ENCODE measurements at places on chromosomes 2 and 18.
A peak's percentile ranks its signal among the peaks of the same experiment; 100 is the strongest.

GRCh38 chr2:201257381-201257955, 2.9 kb upstream of the CASP8 start:
- DNase-seq: no peak

DNA sequence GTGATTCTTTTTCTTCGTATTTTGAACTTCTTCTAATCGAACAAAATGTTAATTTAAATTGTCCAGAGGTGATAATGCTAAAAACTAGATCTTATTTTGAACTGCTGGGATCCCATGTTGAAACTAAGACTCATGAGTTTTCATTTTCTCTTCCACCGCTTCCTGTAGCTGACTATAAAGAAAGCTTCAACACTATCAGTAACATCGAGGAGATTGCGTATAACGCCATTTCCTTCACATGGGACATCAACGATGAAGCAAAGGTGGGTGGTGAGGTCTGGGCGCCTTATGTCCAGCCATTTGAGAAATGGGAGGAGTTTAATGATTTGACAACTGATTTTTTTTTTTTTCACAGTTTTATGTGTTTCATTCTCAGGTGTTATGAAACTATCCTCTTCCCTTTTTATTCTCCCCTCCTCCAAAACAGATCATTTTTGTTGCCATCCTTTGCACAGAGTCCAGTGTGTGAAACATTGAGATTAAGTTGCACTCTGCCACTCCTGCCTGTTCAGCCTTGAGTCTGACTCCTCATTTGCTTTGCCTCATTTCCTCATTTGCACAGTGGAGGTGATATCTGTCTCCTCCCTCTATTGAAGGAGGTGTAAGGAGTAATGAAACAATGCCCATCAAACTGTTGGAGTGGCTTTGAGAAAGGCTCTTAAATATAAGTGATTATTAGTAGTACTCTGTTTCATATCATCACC, 13.8 kb downstream of the GRHL1 start:
- no peak for DNase-seq

GRCh38 chr2:136059036-136059472, 58.9 kb downstream of the CXCR4 start:
- DNase-seq: no peak

DNA sequence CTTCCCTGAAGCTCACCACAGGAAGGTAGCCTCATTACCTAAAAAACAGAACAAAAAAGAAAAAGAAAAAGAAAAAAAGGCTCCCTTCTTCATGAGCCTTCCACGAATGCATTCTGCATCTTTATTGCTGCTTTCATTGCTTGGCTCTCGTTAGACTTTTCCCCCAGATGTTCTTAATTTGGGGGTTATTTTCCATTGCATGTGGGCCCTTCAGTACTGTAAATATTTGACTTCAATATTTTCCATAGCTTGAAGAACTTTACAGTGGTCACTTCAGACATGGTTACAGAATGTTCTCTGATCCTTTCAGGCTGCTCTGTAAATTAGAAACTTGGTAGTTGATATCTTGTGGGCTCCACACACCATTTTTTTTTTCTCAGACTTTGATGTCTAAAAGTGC, 65.6 kb upstream of the COPS8 start:
- DNase-seq: no peak

DNA sequence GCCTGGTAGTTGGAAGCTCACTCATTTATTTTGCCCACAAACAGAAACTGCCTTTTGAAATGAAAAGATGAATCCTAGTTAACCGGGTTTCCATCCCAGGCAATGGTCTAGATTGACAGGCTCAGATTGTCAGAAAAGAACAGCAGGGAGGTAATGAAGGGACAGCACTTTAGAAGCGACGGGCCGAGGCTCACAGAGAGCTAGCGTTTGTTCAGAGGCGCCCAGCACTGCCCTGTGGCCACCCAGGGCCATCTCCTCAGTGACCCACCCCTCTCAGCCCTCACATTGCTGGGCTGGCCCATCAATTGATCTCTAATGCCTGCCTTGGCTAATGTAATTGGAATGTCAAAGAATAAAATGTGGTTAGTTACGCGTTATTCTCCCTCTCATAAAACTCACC, 304.8 kb downstream of the CDCA7 start:
- no peak for DNase-seq

- DNase-seq: no peak
Observed at GRCh38 chr2:207357216-207357615, 172.5 kb upstream of the CREB1 start.

DNA sequence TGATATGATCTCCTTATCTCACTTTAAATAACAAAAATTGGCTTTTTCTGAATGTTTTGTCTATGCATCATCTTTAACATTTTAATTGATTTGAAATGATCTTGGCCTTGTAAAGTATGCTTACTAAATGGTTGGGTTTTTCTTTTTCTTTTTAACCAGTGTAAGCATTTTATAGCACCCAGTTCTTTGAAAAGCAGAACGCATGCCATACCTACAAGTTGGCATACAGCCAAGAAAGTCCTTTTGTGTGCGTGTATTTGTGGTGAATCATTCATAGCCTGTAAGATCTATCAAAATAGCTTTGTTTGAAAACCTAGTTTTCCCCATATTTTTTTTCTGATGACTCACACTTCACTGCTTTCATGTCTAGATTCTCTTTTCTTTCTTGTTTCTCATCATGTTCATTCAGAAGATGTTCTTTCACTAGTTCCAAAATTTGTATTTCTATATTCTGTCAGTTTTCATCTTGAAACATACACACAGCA, 4.1 kb upstream of the VRK2 start:
- DNase-seq: peak; percentile 95

DNA sequence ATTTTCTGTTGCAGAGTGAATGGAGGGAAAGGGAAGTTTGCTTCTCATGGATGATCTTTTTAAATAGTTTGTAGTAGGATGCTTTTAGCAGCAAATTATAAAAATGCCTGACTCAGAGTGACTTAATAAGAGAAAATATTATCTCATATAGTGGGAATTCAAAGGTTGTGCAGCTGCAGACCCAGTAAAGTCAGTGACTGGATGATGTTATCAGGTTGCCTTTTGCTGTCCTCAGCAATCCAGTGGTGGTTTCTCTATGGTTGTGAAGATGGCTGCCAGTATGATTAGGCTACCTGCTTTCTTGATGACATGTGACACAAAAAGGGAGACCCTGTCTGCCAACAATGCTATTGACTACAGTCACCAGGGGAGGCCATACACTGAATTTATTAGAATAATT, 184.8 kb downstream of the DIS3L2 start:
- no peak for DNase-seq

DNA sequence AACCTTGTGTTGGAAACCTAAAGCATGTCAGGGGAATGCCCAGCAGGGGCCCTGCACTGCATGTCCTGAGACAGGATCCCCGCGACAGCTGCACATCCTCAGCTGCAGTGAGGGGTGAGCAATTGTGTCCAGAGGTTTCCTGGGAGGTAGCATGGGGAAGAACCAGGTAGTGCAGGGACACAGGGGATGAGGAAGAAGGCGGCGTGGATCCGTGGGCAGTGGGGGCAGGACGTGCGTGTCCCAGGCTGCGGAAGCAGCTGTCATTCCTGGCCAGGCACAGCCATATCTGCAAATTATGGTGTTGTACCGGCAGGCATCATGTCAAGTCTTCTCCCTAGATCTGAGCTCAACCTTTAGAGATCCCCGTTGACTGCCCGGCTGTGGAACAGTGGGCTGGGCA, 238.2 kb upstream of the MYT1L start:
- no peak for DNase-seq

DNA sequence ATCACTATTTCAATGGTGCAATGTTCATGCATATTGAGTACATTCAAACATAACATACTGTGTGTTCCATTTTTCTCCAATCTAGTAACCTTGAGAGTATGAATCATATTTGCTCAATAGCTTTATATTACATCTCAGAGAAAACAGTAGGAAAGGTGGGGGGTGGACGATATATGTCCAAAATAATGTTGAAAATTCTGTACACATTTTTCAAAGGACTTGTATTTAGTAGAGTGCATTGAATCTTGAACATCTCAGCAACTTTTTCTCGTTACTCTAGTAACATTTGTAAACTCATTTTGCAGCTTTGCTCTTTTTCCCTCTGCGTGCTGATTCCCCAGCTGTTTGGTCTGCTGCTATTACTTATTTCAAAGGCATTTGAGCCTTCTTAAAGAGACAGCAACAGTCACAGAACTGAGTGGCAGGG, 1487.0 kb downstream of the LRP1B start:
- DNase-seq: no peak

- no peak for DNase-seq
Observed at GRCh38 chr2:209239585-209239938, 184.3 kb upstream of the MAP2 start.

GRCh38 chr2:225999692-226000091, 600.2 kb downstream of the NYAP2 start:
- no peak for DNase-seq

- DNase-seq: no peak
Observed at GRCh38 chr18:8747440-8747937, 42.1 kb downstream of the MTCL1 start.

DNA sequence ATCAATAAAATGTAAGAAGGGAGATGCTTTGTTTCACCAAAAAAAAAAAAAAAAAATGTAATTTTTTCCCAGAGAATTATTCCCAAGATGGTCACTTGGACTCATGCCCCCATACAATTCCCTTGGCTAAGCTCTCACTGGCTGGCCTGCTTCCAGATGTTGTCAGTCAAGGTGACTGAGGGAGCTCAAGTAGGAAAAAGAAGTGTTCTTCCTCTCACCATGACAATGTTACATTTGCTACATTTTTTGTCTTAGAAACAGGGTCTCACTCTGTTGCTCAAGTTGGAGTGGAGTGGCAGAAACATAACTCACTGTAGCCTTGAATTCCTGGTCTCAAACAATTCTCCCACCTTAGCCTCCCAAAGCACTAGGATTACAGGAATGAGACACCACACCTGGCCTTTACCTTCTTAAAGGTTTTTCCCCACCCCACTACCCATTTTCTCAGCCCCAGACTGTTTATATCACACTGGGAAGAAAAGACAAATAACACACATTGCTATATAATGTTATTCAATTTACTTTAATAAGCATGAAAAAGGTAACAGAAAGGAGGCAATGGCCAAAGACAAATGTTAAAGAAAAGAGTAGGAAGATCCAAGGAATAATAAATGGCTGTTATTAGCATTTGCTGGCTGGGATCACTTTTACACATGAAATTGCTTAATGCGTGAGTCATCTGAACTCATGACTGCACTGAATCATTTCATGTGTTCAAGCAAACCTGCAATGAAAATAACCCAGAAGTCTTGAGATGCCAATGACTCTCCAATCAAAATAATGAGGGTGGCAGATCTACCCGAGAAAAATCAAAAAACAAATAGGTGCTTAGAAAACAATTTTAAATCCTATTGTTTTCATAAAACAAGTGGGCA, 45.2 kb downstream of the ACVR1 start:
- peak; percentile 52 for DNase-seq

GRCh38 chr2:172087780-172088244, 2.5 kb downstream of the DLX1 start:
- no peak for DNase-seq

- no peak for DNase-seq
Observed at GRCh38 chr2:180474716-180475115, 467.6 kb upstream of the CWC22 start.

GRCh38 chr18:76494231-76495005, 624 bp downstream of the ZNF516 start:
- peak; percentile 25 for DNase-seq

- no peak for DNase-seq
Observed at GRCh38 chr2:11785611-11785940, 39.1 kb downstream of the LPIN1 start.

- DNase-seq: no peak
Observed at GRCh38 chr2:169069341-169069740, at the start of gene DHRS9. Gene DHRS9 (plus strand): TSS chr2:169069563. CDS start chr2:169081582, 12,019 bp downstream.

GRCh38 chr2:110869472-110870446, 137.4 kb downstream of the ACOXL start:
- no peak for DNase-seq

DNA sequence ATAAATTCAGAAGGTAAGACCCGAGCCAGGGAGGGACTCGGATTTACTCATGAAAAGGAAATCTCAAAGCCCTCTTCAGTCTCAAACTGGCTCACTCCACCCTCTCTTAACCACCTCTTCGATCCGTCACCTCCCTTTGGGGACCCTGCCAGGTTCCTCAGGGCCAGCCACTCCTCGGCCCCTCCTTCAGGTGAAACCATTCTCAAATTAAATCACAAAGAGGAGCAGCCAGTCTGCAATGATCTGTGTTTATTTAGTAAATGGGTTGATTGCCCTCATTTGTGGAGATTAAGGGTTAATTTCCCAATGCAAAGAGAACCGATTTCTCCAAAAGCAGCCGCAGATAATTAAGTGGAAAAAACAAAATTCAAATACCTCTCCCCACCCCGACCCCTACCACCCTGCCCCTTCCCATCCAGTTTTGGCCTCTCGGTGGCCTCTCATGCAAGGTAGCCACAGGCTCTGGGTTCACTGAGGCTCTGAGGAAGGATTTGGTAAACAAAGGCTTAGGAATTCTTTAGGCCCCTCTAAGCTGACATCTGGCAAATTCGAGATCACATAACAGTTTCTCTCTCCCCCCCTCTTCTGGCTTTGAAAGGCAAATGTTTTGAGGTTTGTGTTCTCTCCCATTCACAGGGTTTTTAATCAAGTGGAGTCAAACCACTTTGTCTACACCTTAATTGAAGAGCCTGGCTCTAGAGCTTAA, 10.3 kb upstream of the FZD7 start:
- no peak for DNase-seq

- DNase-seq: no peak
Observed at GRCh38 chr2:30680121-30680520, 127.1 kb downstream of the CAPN13 start.

DNA sequence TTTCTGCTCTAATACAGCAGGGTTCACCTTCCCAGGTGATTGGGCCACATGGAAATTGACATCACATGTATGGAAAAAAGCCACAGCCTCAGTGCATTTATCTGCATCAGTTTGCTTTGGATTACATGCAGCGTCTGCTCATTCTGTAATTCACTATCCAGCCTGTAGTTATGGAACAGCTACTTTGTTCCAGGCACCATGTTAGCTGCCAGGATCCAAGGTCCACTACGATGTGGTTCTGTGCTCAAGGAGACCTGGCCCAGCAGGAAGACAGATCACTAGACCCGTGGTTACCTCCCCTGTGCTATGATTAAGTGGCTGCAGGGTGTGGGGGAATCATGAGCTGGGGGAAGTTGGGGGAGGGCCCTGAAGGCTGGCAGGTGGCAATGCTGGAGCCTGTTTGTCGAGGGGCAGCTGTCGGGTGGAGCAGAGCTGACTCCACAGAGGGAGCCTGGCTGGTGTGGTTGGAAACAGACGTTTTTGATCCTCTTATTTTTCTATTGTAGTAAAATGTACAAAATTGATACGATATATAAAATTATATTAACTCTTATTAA, 58.6 kb downstream of the TSHZ1 start:
- no peak for DNase-seq
